ENCODE measurements at places on chromosomes 13 and 19.

- DNase-seq = no peak
Observed at GRCh38 chr13:101514695-101515275, 62.3 kb downstream of the ITGBL1 start.

GRCh38 chr19:2770055-2771013 lies 12.7 kb downstream of the SGTA start:
- DNase-seq = no peak

- DNase-seq = no peak
Observed at GRCh38 chr13:97653443-97654140, 219.6 kb downstream of the RAP2A start.

DNA sequence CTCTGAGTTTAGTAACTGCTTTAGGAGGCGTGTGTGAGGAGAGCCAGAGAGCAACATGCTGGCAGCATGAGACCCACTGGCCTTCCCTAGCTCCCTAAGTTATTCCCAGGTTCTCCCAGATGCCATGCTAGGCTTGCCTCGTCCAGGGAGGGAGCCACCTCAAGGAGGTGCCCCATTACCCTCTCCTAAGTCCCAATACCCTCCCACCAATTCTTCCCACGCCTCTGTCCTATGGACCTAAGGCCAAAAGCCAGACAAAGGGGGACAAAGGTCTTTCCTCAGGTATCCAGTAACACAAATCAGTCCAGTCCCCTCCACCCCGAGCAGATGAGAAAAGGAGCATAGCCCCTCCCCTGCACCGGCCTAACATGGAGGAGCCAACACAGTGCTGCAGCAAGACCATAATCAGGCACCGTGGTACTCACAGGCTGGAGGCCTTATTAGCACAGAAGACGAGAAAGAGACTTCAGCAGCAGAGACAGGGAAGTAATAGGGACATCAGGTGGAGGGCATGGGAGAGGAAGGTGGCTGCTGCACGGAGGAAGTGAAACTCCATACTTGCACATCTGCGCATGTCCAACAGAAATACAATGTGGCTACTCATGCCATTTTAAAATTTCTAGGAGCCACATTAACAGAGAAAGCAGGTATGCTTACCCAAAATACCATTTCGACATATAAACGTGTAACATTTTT lies 46.3 kb downstream of the BRD4 start:
- DNase-seq = no peak

- DNase-seq = no peak
Observed at GRCh38 chr19:12856653-12857052, 18.3 kb downstream of the MAST1 start.

- DNase-seq = no peak
Observed at GRCh38 chr19:19169236-19170052, 619 bp downstream of the MEF2B start.

DNA sequence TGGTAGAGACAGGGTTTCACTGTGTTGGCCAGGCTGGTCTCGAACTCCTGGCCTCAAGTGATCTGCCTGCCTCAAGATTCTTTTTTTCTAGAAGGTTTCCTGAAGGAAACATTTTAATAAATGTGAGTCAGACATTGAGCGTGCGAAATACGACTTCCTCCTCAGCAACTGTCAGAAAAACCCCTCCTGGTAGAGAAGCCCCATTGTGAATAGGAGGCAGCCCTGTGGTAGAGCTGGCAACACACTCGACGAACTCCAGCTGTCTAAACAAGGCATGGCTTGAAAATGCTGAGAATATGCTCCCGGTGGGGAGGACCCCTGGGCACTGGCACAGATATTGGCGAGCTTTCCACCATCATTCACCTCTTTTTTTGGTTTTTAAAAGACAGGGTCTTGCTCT lies 9.8 kb downstream of the ZNF333 start:
- DNase-seq = no peak

DNA sequence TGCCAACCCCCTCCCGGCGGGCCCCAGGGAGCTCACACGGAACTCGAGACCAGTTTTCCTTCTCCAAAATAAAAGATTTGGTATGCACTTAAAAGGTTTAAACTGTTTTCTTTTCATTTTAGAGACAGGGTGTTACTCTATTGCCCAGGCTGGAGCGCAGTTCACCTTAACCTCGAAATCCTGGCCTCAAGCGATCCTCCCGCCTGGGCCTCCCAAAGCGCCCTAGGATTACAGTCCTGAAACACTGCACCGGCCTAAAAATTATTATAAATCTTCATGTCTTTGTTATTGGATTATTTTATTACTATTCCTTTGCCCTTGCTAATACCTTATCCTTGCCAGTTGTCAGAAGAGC lies 553 bp upstream of the SLC7A1 start:
- DNase-seq = no peak

GRCh38 chr19:38739440-38740256 lies 4.6 kb downstream of the CAPN12 start:
- DNase-seq = no peak

- no peak for DNase-seq
Observed at GRCh38 chr19:51410950-51411748, 6.3 kb downstream of the SIGLEC10 start.

- DNase-seq = no peak
Observed at GRCh38 chr19:49264258-49264657, 60.7 kb downstream of the SLC6A16 start.

GRCh38 chr13:93397619-93398018 lies 171.0 kb downstream of the GPC6 start:
- no peak for DNase-seq

DNA sequence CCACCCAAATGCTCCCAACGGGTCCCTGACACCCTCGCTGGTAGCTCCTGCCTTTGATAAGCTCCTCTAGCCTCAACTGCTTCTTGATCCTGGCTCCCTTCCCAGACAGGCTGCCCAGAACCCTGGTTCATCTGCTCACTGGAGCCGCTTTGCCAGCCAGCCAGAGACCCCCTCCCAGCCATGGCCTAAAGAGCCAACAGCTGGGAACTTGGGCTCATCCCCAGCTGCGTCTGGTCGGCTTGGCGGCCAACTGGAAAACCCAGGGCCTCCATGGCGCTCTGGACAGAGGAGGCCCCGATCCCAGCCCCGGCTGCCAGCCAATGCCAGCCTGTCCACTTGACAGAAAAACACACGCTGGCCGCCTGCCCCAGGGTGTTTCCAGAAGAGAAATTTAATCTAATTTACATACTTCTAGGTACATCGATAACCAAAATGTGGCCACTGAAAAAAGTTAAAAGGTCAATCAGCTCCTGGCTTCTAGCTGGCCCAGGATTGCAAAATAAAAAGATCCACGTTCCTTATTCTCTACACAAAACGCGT lies 3.0 kb upstream of the AKAP8L start:
- DNase-seq = no peak

GRCh38 chr13:32330441-32330840 lies 15.1 kb downstream of the BRCA2 start:
- no peak for DNase-seq

DNA sequence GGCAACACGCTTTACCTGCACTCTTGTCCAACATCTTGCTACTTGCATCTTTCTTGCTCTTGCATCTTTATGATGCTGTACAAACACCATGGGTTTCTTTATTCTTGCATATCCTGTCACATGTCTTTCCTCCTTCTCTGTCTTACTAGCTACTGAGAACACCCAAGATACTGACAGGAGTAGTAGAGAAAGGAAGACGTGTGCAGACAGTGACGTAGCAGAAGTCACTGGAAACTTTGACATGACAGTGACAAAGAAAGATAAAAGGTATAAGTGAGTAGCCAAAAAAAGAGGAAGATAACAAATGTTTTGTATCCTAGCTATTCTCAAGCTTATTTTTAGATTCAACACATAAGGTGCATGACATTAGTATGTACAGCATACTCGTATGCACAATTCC lies 34.2 kb downstream of the TRPC4 start:
- no peak for DNase-seq

DNA sequence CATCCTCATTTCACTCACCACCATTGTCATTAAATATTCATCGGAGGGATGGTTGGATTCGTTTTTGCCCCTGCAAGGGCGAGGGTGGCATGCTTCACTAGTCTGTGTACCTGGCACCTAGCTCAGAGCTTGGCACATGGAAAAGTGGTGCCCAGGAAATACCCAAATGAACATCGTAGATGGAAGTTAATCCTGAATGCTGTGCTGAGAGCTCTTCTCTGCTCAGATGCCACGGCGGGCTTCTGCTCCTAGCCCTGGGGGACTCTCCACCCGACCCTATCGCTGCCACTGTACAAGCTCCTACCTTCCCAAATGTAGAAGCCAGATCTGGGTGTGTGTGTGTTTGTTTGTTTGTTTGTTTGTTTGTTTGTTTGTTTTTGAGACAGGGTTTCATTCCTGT lies 113.0 kb upstream of the ZNF507 start:
- no peak for DNase-seq

DNA sequence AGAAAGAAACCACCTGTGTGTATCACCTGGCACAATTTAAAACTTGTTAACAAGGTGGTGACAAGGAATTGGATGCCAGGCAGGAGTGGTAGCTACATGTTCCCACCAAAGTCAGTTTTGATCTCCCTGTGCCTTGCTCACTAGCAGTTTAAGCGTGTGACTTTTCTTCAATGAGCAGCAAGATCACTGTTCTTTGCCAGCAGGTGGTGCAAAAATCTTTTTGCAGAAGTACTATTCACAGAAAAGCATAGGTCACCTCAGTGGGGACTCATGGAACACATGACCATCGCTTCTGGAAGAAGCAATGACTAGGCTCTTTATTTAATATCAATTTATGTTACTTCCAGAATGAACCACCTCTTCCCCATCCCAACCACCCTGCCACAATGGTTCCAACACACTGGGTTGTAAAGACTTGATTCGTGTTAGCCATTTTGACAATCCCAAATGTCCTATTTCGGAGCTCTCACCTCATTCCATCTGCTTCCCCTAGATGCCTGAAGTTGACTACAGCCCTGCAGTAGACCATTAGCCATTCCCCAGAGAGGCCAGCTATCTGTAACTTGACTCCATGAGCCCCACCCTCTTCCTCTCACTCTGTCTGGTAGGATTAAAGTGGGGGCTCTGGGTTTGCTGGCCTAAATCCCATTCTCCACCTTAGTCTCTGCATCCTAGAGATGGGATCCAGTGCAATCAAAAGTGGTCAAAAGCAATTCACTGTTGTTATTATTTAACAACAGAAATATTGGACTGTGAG lies 59.1 kb upstream of the TNFRSF19 start:
- DNase-seq = no peak

DNA sequence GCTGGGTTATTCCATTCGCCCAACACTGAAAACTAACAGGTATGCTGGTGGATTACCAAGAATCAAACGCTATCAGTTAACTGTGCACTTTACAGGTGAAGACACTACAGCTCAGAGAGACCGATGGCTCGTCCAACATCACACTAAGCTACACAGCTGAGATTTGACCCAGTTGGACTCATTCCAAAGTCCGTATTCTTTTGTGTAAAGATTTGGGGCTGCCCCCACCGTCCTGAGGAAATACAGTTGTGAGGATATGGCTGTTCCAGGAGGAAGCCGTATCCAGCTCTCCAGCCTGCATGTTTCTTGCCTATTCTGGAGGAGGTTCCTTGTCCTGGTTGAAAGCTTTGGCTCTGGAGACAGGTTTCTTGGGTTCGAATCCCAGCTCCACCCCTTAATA lies 4.2 kb downstream of the ZSCAN5A start:
- DNase-seq = no peak

DNA sequence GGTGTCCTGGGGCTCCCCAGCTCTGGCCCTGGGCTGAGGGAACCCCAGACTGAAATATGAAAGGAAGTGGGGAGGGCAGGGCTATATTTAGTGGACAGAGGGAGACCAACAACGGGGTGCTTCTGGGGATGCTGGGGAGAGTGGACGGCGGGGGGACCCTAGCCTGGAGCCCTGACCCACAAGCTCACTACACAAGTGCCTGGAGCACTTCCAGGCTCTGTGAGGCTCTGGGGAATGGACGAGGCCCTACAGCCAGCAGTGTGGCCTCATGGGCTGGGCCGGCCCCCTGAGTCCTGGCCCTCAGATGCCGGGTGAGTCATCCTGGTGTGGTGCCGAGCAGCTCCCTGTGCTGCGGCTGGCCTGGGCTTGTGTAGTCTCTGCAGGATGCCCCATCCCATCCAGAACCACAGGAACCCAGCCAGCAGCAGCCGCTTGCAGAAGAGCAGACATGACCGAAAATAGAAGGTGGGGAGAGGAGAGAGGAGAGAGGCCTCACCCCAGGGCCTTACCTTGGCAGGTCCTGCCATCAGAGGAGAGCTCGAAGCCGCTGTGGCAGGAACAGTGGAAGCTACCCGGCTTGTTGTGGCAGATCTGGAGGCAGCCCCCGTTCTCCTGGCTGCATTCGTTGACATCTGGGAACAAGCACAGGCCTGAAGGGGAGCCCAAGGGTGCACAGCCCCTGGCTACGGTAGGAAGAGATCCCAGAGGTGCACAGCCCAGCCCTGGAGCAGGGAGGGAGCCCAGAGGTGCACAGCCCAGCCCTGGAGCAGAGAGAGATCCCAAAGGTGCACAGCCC lies 26.1 kb downstream of the GAS6 start:
- no peak for DNase-seq

DNA sequence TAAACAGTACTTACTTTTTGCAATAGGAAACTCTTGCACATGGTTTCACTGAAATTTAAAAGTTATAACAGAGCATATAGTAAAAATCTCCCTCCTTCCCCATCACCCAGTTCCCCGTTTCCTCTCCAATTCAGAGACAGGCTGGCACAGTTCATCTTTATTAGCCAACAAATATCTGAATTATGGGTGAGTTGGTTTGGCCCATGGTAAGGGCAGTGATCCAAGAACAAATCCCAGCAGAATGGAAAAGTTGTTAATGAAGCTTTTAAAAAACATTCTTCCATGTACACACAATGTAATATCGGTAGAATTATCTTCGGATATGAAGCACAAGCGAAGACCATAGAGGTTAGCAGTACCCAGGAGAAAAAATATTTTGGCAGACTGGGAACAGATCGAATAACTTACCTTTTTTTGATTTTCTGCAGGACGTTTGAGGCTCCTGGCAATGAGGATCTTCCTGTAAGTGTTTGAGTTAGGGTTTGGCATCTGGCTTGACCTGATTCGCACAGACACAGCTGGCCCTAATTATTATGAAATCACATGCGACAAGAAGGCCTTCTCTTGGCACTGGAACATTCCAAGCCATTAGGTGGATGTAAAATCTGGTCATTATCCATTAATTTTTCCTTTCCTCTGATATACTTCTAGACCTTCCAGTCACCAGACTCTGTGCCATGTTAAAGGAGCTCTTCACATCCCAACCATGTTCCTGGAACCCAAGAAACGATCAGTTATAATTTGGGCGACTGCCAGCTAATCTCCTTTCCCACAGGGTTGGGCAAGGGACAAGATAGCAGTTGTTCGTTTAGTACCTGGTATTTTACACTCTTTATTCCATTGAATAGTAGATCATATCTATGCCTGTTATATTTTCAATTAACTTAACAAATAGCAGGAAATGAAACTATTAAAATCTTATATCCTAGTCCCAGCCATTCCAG lies 139.4 kb upstream of the TSC22D1 start:
- no peak for DNase-seq

All from stimulated activated CD4-positive, alpha-beta T cell treated with anti-CD3 and anti-CD28 coated beads, Interleukin-12 subunit alpha, Interleukin-12 subunit beta, amount 100 ng/mL, for 4 hours (primary cell).